ENCODE measurements at places on chromosomes 1 and 21. TPM values are rescaled to one million over a fixed set of nuclear protein-coding genes. Genes with fewer than 3 reads are reported as not detected.

- DNase-seq, result no peak
Measured at GRCh38 chr1:114482585-114482984, 28.4 kb downstream of the TRIM33 start.

- DNase-seq, result peak; percentile 48
Measured at GRCh38 chr1:234154320-234155251, 218.7 kb upstream of the COA6 start.

DNA sequence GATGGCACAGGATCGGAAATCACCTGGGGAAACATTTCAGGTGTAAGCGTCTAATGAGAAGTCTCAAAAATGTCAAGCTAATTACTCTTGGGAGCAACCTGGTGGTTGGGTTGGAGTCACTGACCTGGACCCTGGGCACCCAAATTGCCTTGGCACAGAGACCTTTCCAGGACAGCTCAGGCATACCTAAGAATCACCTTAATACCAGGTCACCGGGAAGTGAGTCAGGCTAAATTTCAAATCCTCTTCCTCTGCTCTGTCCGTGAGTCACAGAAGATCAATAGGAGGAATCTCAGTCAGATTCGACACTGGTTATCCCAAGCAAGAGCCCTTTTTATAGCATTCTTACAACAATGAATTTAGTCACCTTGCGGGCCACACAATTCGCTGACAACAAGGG, 179.6 kb upstream of the CAMK1G start:
- DNase-seq, result no peak

- DNase-seq, result no peak
Measured at GRCh38 chr1:16976966-16977365, 3.5 kb downstream of the MFAP2 start.

DNA sequence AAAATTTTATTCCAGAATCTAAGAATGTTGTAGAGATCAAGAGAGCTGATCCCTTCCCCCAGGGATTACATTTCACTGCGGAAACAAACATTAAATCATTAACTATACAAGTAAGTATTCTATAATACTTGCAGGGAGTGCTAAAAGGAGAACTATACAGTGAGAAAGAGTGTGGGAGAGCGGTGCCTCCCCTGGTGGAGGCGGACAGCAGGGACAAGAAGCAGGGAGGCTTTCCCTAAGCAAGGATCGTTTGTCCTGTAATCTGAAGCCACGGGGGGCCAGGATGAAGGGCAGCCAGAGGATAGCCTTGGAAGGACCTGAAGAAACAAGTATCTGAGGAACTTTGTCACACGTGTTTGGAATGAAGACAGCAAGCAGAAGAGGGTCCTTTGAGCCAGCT, 40.1 kb downstream of the SLC9C2 start:
- no peak for DNase-seq

RBP7 gene
- 0.38 TPM for total RNA-seq

DMRTB1 gene
- total RNA-seq, result not detected

GRCh38 chr1:25094229-25094628, 138.1 kb downstream of the SYF2 start:
- no peak for DNase-seq

GCLM gene
- 25.1 TPM for total RNA-seq

APH1A gene
- 122 TPM for total RNA-seq

- DNase-seq, result no peak
Measured at GRCh38 chr1:81069856-81070255, 730.9 kb upstream of the ADGRL2 start.

GRCh38 chr1:71572038-71572437, 491.2 kb upstream of the ZRANB2 start:
- DNase-seq, result no peak

TRABD2B gene
- 0.75 TPM for total RNA-seq

ANKRD35 gene
- total RNA-seq, result not detected

TTC3 gene
- 259 TPM for total RNA-seq

DNA sequence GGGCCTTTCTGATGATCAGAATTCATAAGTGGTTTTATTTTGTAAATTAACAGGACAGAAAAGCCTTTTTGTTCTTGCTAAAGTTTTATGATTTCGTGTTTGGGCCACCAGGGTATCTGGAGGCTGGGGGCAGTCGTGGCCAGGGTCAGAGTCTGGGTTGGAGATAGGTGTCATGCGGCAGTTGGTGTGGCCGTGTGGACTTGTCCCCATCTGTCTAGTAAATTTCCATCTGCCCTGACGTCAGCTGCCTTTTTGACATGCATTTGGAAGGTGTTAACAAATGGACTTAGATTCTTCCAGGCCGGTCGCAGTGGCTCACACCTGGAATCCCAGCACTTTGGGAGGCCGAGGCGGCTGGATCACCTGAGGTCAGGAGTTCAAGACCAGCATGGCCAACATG, 56.8 kb downstream of the SKI start:
- DNase-seq, result no peak

DNA sequence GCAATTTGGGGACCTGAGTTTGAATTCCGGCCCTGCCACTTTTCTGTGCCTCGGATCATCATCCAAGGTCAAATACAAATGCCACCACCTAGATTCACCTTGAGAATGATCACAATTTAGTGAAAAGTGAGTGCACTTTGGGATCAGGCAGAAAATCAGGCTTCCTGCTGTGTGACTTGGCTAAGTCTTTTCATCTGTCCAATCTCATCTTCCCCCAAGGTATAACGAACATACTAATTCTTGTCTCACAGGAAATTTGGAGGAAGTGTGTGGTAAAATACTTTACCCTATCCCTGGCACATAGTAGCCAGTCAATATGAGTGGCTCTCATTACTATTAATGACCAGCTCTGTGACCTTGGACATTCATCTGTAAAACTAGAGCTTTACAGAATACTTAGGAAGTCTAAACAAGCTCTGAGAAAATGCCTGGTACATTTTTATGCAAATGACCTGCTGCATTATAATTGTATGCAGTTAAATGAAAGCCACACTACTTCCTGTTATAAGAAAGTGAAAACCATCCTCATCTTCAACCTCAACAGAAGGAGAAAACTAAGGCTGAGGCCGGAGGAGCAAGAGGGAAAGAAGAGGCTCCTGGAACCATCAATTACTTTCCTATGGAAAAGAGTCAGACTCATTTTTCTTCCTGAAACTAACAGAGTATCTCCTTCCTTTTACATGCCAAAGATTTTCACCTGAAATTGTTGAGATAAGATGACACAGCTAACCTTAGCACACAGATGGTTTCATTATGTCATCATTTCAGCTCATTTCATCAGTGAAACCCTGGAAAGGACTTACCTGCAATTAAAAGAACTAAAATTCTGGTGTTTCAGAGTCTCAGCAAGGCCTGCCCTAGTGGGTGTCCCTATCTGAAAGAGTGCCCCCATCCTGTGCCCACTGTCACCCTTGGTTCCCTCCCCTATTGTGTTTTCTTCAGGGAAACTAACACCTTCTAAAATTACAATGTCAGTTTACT, 32.6 kb upstream of the RGS8 start:
- DNase-seq, result no peak

All from SJSA1 (cell line).